Placental epithelial cell (primary cell): ENCODE measurements at places on chromosomes 4 and X. TPM values are rescaled to one million over a fixed set of nuclear protein-coding genes. Genes with fewer than 3 reads are reported as not detected.

The PPP1R2C gene
- not detected in 2 replicates for total RNA-seq

The PPP2R2C gene
- 0.39 and 0.65 TPM in 2 replicates for total RNA-seq

The POU4F2 gene
- not detected in 2 replicates for total RNA-seq

The SH3D19 gene
- total RNA-seq, result 124 and 127 TPM in 2 replicates

The ASB9 gene
- 0.65 and 2.0 TPM in 2 replicates for total RNA-seq

The TMEM255A gene
- under 0.01 and 0.33 TPM in 2 replicates for total RNA-seq

The CXCL6 gene
- 0.39 TPM in 1 of 2 replicates, not detected in the other for total RNA-seq

The ZXDB gene
- total RNA-seq, result 16.1 and 18.7 TPM in 2 replicates

The OSTC gene
- total RNA-seq, result 353 and 362 TPM in 2 replicates

The TLR7 gene
- total RNA-seq, result under 0.01 TPM in 1 of 2 replicates, not detected in the other

The SLC10A6 gene
- total RNA-seq, result not detected in 2 replicates

The GAGE12J gene
- not detected in 2 replicates for total RNA-seq

The KLHL2 gene
- total RNA-seq, result 14.5 and 15.3 TPM in 2 replicates

The CT45A6 gene
- not detected in 2 replicates for total RNA-seq

The MAGEA9B gene
- total RNA-seq, result not detected in 2 replicates

The PROM1 gene
- total RNA-seq, result under 0.01 TPM in 1 of 2 replicates, not detected in the other

The USP26 gene
- total RNA-seq, result not detected in 2 replicates

The RBMXL3 gene
- total RNA-seq, result not detected in 2 replicates
